Non-pigmented ciliary epithelial cell (primary cell): ENCODE measurements at places on chromosomes 5 and 9.

GRCh38 chr9:371349-371748 lies 156.7 kb downstream of the DOCK8 start:
- no peak for DNase-seq

- no peak for DNase-seq
Measured at GRCh38 chr5:58969253-58969652, 386.4 kb downstream of the RAB3C start.

GRCh38 chr5:143800715-143801114 lies 11.2 kb upstream of the HMHB1 start:
- DNase-seq: no peak

GRCh38 chr5:132266031-132266835 lies 8.7 kb downstream of the PDLIM4 start:
- no peak for DNase-seq

- DNase-seq: no peak
Measured at GRCh38 chr5:171570244-171570825, 150.9 kb downstream of the FGF18 start.

DNA sequence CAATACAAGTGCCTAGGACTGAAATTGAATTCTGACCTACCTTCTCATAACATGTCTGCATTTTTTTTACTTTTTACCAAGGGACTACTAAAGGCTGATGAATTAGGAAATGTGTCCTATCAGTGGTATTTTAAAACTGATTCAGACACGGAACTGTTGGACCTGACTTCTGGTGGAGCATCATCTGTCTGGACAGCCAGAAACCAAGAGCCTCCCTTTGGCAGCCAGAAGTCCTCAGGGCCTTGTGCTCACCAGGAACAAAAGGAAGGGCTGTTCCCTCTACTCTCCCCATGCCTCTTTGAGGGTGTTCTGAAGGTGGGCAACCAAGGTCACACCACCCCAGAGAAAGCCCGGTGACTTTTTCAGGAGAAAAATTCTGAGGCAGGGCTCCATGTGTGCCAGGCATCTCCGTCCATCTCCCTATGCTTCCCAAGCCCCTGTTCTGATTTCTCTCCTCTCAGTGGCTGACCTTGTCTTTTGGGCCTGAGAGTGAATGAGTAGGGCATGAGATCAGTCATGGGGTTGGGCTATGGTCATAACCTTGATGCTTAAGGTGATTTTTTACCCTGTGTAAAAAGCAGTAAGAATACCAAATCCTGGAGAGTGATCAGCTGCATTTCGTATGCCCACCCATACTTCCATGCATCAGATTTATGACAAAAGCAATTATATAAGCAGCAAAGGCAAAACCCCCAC lies 143.7 kb downstream of the SCAMP1 start:
- DNase-seq: no peak

- DNase-seq: no peak
Measured at GRCh38 chr5:61245486-61245885, 83.2 kb upstream of the SMIM15 start.

DNA sequence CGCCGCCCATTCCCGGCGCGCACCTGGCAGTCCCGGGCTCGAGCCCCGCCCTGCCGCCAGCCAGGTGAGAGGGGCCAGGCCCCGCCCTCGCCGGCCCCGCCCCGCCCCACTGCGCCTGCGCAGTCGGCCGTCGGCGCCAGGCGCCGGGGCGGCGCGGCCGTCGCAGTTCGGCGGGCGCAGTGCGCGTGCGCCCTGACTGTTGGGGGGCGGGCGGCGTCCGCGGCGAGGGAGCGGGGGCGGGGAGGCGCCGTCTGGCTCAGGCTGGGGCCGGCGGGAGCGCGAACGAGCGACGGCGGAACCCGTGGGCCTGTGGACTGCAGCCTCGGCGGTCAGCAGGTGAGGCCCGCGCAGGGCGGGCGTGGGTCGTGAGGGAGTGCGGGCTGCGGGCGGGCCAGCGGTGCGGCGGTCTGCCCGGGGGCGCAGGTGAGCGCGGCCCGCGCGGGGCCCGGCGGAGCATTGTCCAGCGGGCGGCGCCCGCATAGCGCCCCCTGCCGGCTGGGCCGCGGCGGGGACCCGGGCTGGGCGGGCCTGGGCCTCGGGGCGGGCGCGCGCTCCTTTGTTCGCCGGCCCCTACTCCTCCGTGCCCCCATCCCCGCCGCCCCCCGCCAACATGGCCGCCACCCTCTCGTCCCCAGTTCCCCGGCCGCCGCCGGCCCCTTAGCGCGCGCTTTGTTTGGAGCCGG lies at the start of gene SPIN1:
TSS of gene SPIN1 (plus strand) at position 242 of the 683 bp plus-strand sequence. CDS start 38,096 bp downstream, outside the sequence.
- DNase-seq: no peak

DNA sequence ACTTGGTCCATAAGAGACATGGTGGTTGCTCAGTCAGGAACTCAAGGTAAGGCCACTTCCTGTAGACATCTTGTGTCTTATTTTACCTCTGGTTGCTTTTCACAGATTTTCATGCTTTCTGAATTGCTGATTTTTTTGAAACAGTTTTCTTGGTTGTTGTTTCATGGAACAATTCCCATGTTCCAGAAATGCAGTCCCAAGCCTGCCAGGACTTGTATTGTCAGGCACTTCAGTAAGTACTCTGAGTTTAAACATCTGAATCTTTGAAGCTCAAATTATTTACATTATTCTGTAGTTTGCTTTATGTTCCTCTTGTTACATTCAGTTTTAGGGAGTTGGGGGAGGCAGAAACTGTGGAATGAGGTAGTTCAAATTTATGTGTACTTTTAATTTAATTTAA lies 290.2 kb downstream of the DMRT2 start:
- no peak for DNase-seq

GRCh38 chr5:54673523-54674225 lies 156.1 kb downstream of the SNX18 start:
- no peak for DNase-seq

GRCh38 chr9:130972277-130972956 lies 33.4 kb upstream of the FIBCD1 start:
- DNase-seq: no peak
